ENCODE measurements at places on chromosomes 6 and 20. TPM values are rescaled to one million over a fixed set of nuclear protein-coding genes. Genes with fewer than 3 reads are reported as not detected.

The ROS1 gene
- not detected for polyA plus RNA-seq

The SSTR4 gene
- not detected for polyA plus RNA-seq

The CLPSL2 gene
- polyA plus RNA-seq = 2.3 TPM

The PLA2G7 gene
- 0.61 TPM for polyA plus RNA-seq

The ECT2L gene
- polyA plus RNA-seq = 0.07 TPM

The GPLD1 gene
- polyA plus RNA-seq = 0.80 TPM

The SLC17A3 gene
- polyA plus RNA-seq = not detected

The CD93 gene
- polyA plus RNA-seq = 8.5 TPM

The ARMH2 gene
- polyA plus RNA-seq = not detected

The PRDM13 gene
- polyA plus RNA-seq = 2.5 TPM

The SNHG17 gene
- 20.6 TPM for polyA plus RNA-seq
